ENCODE measurements at places on chromosomes 6 and 20.

- peak; percentile 57 for DNase-seq
These were observed 18.5 kb upstream of the WFDC10A start for GRCh38 chr20:45611054-45611453.

DNA sequence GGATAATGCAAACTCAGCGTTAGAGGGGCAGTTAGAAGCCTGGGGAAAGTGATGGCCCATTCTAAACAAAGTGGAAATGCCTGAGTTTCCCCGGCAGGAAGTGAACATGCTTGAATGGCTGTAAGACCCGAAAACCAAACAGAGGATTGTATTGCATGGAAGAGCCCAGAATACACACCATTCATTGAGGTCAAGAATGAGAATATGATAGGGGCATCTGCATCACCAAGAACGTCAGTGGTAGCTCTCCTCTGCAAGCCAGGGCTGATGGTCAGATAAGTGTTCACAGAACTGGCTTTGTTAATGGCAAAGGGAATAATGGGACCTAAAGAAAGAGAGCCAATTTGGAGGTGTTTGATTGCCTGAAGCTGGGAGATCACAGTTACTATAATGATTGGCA is 663.4 kb downstream of the KHDRBS2 start:
- no peak for DNase-seq

DNA sequence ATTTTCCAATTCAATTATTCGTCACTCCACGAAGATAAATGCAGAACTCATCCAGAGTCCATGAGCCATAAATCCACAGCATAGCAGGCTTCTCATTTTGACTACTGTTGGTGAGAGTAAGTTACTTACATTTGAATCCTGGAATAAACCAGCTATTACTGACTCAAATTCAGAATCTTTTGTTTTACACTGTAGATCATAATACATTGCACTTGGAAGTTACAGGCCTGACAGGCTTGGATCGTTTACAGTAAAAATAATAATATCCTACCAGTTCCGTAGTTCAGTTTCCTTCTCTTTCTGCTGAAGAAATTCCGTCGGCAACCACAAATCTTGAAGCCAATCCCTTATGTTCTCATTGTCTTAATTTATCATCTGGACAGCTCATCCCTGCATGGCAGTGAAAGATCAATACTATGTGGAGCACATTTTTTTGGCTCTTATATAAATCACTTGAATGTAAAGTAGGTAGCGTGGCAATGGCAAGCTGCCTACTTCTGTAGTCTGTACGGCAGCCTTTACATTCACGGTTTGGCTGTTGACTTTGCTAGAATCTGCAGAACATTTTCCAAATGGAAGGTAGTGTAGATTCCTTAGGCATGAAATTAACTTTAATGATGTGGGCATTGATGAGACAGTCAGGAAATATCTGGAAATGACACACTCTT is 142.9 kb downstream of the WDR27 start:
- DNase-seq = no peak

GRCh38 chr6:435441-436307 is 44.1 kb downstream of the IRF4 start:
- no peak for DNase-seq

- no peak for DNase-seq
These were observed 9.8 kb downstream of the GPR31 start for GRCh38 chr6:167148021-167148420.

DNA sequence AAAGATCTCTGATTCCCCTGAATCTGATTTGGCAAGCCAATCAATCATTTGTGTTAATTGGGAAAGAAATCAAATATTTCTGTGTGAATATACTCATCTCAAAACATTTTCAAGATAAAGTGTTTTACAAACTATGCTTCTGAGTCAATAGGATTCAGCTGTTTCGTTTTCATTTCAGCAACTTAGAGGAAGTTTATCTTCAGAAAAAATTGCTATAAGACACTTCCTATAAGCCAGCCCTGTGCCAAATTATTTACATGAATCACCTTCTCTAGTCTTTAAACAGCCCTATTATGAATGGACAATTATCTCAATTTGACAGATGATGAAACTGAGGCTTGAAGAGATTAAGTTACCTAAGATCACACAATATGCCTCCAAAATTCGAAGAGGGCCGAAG is 10.9 kb downstream of the DEFB129 start:
- DNase-seq = no peak

DNA sequence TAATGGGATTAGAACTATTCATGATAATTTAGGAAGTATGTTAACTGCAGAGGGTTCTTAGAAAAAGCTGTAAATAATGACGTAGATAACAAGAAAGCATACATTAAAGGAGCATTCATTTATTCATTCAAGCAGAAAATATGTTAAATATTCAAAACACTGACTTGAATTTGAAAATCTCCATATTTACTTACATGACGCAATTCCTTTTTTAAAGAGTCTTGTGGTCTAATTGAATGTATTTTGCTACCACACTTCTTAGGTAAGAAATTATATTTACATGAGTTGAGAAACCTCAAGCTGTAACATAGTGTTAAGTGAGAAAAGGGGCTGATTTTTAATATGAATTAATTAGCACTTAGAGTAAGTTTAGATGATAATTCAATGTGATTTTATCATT is 38.9 kb upstream of the NKAIN2 start:
- no peak for DNase-seq

DNA sequence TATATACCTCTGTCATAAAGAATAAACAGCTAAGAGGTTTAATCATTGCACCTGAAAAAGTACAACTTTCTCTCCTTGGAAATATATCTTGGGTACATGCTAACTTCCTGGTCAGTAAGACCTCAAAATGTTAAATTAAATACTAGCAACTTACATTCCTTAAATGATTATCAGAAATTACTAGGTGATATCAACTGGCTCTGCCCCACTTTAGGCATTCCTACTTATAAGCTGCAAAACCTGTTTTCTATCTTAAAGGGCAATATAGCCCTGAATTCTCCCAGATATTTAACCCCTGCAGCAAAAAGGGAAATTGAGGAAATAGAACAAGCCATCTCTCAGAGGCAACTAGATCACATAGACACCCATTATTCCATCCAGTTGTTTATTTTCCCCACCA is 20.8 kb downstream of the HLA-DPA1 start:
- DNase-seq = no peak

GRCh38 chr6:130518588-130518987 is 152.8 kb downstream of the TMEM200A start:
- no peak for DNase-seq
